ENCODE measurements at places on chromosomes 4 and X. TPM values are rescaled to one million over a fixed set of nuclear protein-coding genes. Genes with fewer than 3 reads are reported as not detected.

TCEAL5 gene
- not detected for total RNA-seq

GPC4 gene
- total RNA-seq, result 0.54 TPM

SLC4A4 gene
- 16.8 TPM for total RNA-seq

CXCL9 gene
- not detected for total RNA-seq

DUSP21 gene
- total RNA-seq, result not detected

TREX2 gene
- 0.36 TPM for total RNA-seq

Measured in IMR-90 (cell line).